ENCODE measurements at places on chromosomes 6 and 20.

- no peak for DNase-seq
These were observed 38.1 kb upstream of the ZBTB24 start for GRCh38 chr6:109521080-109521479.

DNA sequence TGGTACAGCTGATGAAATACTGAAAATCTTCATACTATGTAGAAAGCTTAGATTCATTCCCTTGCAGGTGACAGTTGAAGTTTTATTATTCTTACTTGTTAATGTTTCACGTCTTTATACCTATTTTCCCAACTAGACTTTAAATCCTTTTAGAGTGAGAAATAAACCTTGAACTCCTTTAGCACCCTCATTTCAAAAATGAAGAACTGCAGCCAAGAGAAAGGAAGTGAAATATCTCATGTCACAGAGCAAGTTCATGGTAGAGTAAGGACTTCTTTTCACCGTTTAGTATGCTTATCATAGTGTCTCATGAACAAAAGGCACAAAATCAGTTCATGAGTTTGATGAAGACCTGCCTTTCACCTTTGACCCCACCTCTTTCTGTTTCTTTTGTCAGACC is 38.5 kb downstream of the ORC3 start:
- DNase-seq: no peak

DNA sequence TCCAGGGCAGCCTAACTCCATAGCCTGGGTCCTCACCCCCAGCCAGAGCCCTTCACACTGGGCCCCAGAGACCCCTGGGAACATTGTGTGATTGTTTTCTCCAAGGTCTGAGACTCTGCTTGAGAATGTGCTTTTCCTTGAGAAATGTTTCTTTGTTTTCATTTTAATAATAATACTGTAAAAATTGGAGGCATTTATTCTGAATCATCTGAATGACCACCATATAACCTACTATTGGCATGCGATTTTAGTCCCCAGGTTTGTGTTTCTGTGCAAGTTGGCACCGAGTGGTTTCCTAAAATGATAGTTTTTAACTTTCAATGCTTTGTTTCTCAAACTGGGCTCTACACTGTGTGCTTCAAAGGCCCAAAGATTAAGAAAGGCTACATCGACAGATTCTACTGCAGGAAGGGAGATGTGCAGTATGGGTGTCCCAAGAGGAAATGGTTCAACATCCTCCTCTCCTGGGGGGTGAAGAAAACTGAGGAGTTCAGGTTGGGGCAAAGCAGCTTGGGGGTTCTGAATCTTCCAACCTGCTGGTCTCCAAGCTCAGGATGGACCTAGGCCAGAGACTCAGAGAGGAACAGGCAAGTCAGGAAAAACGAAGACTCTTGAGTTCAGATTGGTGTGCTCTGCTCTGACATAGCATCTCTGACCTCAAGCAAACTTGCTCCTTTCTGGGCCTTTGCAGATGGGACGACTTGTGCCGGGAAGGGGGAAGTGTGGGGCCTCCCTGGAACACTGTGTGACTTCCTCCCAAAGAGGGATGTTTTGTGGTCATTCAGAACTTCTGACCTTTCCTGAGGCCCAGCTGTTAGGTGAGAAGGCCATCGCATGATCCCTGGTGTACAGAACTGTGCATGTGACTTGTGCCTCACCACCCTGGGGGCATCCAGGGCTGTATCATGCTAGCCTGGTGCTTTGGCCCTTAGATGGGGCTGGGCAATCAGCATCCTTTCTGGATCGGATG is 31.0 kb downstream of the DAAM2 start:
- DNase-seq: no peak

- DNase-seq: no peak
These were observed 384.2 kb downstream of the PRKN start for GRCh38 chr6:162343198-162343935.

GRCh38 chr6:158080849-158081656 is 87.0 kb downstream of the SERAC1 start:
- no peak for DNase-seq

- no peak for DNase-seq
These were observed 14.3 kb downstream of the TTBK1 start for GRCh38 chr6:43257367-43258145.

DNA sequence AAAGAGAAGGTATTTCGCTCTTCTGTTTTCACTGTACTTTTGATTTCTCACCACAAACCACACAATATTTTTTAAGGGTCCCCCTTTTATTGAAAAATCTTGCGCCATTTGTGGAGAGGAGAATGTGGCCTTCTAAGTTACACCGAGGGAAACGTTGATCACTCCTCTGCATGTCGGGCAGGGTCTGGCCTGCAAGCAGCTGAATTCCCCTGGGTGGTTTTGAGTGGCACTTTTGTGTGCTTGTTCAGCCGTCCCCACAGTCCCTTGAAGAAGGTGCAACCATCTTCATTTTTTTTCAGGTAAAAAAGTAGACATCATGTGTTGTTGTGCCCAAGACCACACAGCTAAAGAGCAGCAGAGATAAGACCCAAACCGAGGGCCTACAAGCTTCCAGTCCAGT is 6.1 kb downstream of the GPR31 start:
- DNase-seq: peak; percentile 56

DNA sequence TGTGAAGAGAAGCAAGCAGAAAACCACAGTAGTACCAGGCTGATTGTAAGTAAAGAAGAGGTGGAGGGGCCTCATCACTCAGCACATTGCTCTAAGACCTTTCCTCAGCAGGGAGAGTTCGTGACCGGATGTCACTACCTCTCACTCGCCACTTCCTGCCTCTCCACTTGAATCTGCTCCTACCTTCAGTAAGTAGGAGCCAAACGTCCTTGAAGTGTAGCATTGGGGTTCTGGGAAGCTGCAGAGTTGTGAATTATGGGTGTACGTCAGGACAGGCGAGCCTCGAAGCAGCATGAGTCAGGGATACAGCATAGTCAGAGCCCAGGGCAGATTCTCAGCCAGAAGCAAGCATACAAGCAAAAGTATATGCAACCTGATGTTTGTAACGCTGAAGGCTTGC is 224.9 kb downstream of the PHACTR1 start:
- no peak for DNase-seq

GRCh38 chr6:44086931-44087574 is 40.2 kb downstream of the MRPL14 start:
- DNase-seq: no peak

DNA sequence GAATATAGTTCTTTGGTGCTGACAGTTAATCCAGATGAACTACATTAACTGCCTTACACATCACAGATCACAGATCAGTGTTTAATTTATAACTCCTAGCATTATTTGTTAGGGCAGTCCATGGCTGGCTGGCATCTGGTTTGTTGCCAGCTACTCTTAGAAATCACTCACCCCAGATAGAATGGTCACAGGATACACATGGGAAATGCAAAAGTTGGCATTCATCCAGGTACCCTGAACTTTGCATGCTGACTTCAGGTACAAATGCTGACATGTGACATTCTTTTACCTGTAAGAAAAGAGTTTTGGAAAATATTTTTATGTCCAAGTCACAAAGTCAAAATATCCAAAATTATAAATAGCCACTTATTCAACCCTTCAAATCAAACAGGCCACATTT is 20.2 kb downstream of the FBXL4 start:
- peak; percentile 67 for DNase-seq

- DNase-seq: peak; percentile 18
These were observed 1.3 kb downstream of the CDYL start for GRCh38 chr6:4777394-4777935.

- no peak for DNase-seq
These were observed 1025.0 kb upstream of the GJE1 start for GRCh38 chr6:141107591-141108160.

DNA sequence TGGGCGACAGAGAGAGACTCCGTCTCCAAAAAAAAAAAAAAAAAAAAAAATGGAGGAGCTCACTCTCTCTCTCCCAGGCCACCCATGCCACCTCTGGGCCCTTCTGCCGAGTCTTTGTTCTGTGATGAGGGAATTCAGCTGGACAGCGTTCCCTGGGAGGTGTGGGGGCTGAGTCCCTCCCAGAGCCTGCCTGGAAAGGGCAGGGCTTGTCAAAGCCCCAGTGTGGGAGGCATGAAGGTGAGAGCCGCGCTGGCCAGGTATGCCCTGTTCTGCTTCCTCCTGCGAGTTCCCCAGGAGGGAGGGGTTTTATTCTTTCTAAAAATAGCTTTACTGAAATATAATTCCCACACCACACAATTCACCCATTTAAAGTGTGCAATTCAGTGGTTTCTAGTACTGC is 69.6 kb downstream of the TMEM242 start:
- DNase-seq: no peak

DNA sequence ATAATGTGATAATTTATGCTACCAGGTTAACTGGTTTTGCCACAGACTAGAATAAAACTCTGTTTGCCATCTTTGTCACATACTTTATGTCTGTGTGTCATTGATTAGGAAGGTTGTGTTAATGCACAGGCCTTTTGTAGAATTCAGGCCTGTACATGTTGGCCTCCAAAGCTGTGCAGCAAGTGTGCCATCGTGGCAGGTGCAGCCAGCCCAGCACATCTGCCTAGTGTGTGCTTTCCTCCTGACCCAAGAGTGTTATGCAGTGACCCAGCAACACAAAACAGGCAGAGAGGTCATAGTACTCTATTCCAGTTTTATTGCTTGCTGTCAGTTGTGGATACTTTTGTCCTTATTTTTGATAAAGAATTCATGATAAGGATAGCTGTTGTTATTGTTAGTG is 3.7 kb downstream of the MAP3K4 start:
- DNase-seq: peak; percentile 13

- no peak for DNase-seq
These were observed 68.5 kb upstream of the PTGIS start for GRCh38 chr20:49636447-49636846.

DNA sequence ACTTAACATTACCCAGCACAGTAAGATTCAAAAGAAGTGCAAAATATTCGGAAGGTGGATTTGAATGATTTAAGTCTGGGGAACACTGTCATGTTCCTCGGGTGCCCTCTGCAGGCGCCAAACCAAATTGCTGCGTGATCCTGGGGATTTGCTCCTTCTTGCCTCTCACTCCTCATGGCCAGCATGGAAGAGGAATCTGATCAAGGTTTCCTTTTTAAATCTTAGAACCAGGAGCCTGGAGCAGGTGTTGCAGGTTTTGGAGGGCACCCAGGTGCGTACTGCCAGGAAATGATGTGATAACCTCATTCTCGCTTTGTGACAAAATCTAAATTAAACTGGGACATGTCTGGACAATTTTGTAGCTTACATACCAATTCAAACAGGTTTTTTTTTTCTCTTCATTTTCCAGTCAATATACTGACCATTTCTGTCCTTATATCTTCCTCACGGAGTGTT is 8.1 kb upstream of the PFDN4 start:
- peak; percentile 80 for DNase-seq

DNA sequence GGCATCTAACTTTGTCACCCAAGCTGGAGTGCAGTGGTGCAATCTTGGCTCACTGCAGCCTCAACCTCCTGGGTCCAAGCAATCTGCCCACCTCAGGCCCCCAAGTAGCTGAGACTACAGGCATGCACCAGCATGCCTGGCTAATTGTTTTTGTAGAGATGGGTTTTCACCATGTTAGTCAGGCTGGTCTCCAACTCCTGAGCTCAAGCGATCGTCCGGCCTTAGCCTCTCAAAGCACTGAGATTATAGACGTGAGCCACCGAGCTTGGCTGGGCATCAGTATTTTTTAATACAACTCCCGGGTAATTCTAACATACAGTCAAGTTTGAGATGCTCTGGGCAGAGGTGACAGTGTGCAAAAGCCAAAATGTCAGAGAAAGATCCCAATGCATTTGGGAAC is 73.5 kb downstream of the NFATC2 start:
- no peak for DNase-seq

GRCh38 chr20:1491860-1492642 is 831 bp upstream of the SIRPB2 start:
- DNase-seq: no peak

DNA sequence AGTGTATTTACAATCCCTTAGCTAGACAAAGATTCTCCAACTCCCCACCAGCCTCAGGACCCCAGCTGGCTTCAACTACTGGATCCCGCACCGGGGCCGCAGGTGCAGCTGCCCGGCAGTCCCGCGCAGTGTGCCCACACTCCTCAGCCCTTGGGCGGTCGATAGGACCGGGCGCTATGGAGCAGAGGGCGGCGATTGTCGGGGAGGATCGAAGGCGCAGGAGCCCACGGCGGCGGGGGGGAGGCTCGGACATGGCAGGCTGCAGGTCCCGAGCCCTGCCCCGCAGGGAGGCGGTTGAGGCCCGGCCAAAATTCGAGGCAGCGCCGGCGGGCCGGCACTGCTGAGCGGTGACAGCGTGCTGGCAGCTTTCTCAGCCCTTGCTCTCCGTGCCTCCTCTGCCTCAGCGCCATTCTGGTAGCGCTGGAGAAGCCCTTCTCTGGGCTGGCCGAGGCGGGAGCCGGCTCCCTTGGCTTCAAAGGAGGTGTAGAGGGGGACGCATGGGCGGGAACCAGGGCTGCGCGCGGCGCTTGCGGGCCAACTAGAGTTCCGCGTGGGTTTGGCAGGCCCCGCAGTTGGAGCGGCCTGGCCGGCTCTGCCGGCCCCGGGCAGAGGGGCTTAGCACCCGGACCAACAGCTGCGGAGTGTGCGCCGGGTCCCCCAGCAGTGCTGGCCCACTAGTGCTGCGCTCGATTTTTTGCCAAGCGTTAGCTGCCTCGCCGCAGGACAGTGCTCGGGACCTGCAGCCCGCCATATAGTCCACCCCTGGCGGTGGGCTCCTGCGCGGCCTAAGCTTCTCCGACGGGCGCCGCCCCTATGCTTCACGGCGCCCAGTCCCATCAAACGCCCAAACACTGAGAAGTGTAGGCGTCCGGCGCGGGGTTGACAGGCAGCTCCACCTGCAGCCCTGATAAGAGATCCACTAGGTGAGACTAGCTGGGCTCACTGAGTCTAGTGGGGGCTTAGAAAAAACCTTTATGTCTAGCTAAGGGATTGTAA is 32.4 kb upstream of the KIF13A start:
- no peak for DNase-seq

GRCh38 chr20:1968964-1969363 is 24.9 kb downstream of the PDYN start:
- DNase-seq: peak; percentile 68

DNA sequence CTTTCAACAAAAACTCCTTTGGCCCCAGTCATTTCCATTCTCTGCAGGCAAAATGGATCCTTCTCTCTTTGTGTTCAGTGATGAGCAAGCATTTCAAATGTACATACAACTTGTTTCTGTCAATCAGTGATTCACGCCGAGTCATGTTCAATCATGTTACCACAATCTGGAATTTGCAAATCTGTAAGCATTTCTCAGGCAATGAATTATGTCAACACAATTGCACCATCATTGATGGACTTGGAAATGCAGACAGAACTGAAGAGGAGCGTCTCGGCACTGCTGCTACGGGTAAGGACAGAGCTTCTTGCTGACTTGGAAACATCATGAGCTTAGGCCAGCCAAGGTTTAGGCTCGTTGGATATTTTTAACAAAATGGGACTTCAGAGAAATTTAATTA is 132.8 kb upstream of the AGPAT4 start:
- no peak for DNase-seq
